Stromal cell of bone marrow (primary cell): ENCODE measurements at places on chromosomes 7 and 10.
A peak's percentile ranks its signal among the peaks of the same experiment; 100 is the strongest.

DNA sequence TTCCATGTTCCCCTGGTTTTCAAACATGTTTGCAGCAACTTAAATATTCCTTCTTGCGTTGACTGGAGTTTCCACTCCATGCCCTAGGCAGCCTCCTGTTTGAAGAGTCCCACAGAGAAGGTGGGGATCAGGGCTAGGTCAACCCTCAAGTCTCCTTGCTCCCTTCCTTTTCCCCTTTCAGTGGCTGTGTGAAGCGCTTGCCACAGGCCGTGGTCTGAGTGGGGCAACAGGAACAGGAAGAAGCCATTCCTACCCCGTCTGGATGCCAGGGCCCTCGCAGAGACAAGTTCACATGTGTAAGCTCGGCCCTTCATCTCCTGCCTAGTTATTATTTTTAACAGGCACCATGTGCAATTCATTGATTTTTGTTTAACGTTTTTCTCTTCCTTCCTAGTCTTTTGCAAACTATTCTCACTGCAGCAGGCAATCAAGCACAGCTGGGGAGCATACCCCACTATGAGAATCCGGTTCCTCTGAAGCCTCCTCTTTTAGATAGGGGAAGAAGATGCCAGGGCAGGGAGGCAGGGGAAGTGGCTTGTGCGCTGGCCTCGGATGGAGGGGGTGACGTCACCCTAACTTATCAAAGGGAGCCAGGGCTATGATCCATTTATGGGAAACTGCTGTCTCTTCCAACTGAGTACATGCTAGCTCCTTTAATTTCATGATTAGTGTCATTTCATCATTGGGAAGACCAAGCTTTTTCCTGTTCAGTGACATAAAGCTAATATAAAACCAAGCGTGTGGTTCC, 64.2 kb downstream of the PRLHR start:
- no peak for DNase-seq

GRCh38 chr7:69259445-69259844, 338.8 kb upstream of the AUTS2 start:
- DNase-seq, result no peak

- no peak for DNase-seq
Observed at GRCh38 chr10:24551161-24551560, 172.5 kb downstream of the ARHGAP21 start.

- no peak for DNase-seq
Observed at GRCh38 chr10:98312822-98313221, 44.8 kb upstream of the LOXL4 start.

- DNase-seq, result no peak
Observed at GRCh38 chr10:89944138-89944537, 242.7 kb downstream of the KIF20B start.

DNA sequence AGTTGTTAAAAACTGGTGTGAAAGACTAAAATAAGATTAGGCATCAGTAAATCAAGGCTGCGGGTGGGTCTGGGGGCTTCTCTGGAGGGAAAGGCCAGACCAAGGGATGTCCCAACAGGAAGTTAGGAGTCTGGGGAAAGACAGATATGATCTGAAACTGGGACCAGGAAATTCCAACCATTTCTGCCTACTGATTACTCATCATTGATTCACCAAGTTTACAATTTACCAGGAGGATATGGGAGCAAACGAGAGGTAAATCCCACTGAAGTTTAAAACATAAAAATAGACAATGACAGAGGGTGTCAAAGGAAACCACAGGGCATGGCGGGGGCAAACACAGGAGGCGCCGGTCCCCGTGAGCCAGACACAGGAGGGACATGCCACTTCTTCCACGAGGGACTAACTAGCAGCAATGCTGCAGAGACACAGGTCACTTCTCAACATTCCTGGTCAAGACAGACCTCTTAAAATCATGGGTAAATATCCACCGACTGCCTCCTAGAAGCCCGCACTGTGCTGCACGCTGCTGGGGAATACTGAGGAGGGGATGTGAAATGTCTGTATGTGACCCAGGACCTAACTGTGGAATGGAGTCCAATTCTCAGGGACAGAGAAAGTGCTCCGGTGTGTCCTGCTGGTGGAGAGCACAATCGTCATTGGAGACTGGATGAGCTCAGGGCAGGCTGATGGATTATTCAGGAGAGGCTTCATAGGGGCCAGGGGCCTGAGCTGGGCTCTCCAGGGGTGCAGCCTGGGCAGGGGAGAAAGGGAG, 153.4 kb upstream of the KLF14 start:
- peak; percentile 33 for DNase-seq

- no peak for DNase-seq
Observed at GRCh38 chr10:51649064-51649463, 50.3 kb downstream of the CSTF2T start.
